ENCODE measurements at places on chromosomes 4 and X. TPM values are rescaled to one million over a fixed set of nuclear protein-coding genes. Genes with fewer than 3 reads are reported as not detected.

GRCh38 chr4:101835121-101835904 lies 44.8 kb downstream of the BANK1 start:
- H3K36me3 ChIP-seq: no peaks in the 10 kb centered on the region
- no peak for DNase-seq
- no peak overlapping the region for H3K27ac ChIP-seq
- no peak overlapping the region for H3K4me3 ChIP-seq
- H3K4me1 ChIP-seq: no peaks in the 10 kb centered on the region

Gene AASDH
- polyA plus RNA-seq: 26.8 TPM

DNA sequence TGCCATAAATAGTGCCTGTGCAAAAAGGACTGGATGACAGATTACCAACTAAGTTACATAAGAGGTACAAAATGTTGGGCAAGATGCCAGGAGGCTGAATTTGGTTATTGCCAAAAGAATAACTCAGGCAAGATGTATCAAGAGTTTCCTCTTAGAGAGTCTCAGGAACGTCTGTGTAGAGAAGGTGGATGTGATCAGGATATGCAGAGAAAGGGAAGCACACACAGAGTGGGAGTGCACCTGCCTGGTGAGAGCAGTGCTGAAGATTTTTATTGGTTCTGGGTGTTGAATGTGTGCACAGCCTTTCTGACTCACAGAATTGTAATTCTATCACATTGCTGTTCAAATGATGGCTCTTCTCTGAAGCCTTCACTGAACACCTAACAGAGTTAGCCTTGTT lies 156.8 kb upstream of the HS3ST1 start:
- no peak for DNase-seq
- no peaks in the 10 kb centered on the region for H3K27me3 ChIP-seq
- no peaks in the 10 kb centered on the region for H3K4me1 ChIP-seq
- H3K4me3 ChIP-seq: no peak overlapping the region
- no peak overlapping the region for H3K27ac ChIP-seq

Gene MND1
- polyA plus RNA-seq: 0.75 TPM

DNA sequence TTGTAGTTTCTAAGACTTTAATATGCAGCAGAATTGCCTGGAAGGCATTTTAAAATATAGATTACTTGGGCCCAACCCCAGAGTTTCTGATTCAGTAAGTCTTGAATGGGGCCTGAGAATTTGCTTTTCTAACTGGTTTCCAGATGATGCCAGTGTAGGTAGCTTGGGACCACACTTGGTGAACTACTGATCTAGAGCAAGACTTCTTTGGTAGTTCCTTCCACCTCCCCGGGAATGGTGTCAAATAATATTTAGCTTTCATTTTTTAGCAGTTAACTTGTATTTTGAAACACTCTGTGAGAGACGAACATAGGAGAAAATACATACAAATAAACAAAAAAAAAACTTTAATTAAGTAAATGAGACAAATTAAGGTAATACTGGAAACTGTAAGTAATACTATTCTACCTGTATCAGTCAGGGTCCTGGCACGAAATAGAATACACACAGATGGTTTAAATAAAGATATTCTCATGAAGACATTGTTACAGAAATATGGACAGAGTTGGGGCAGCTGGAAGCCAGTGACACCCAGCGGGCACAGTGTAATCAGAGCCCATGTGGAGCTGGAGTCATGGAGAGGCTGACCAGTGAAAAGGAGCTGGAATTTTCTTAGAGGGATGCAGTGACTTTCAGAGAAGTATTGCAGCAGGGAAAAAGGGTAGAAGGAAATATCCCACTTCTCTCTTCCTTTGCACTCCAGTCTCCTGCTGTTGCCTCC lies 905.7 kb downstream of the CCSER1 start:
- no peak for DNase-seq
- no peaks in the 10 kb centered on the region for H3K4me1 ChIP-seq
- H3K4me3 ChIP-seq: no peak overlapping the region

Gene MTTP
- not detected for polyA plus RNA-seq

DNA sequence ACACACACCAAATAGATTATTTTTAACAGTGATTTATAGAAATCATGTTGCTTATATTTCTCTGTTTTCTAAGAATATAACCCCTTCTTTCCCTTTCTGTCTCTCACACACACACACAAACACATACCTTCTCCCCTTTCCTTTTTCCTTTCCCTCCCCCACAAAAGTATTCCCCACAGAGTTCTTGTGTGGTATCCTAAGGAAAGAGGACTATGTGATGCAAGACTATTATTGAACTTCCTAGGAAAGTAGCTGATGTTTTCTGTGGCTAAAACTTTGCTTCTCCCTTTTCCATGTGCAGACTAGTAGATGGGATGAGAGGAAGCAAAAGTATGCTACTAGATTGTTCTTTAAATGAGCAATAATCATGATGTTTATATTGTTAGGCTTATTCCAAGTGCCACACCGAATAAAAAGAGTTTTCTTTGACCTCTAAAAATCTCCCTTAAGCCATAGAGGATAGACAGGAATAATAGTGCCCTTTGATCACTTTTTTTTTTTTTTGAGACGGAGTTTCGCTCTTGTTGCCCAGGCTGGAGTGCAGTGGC lies 38.7 kb downstream of the CPEB2 start:
- no peak overlapping the region for H3K27ac ChIP-seq
- no peak for DNase-seq
- H3K27me3 ChIP-seq: no peaks in the 10 kb centered on the region
- no peaks in the 10 kb centered on the region for H3K4me1 ChIP-seq
- H3K4me3 ChIP-seq: no peak overlapping the region
- no peaks in the 10 kb centered on the region for H3K36me3 ChIP-seq

GRCh38 chrX:84044051-84044450 lies 143.9 kb downstream of the RPS6KA6 start:
- DNase-seq: no peak
- no peak overlapping the region for H3K27ac ChIP-seq
- no peaks in the 10 kb centered on the region for H3K36me3 ChIP-seq

Gene BEX2
- polyA plus RNA-seq: 126 TPM

DNA sequence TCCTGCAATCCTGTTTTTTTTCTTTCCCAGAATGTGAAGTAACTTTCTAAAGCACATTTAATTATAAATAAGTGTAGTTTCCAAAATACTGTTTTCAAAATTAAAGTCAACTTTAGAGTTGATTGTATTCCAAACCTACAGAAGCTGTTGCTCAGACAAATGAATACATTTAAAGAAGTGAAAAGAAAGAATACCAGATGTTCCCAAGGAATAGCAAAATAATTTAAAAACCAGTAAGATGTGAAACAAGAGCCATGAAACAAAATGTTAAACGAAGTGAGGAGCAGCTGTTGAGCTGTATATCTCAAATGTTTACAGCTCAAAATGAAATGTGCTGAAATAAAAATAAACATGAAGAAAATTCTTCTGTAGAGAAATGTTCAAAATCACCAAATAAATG lies 627.4 kb upstream of the NDST4 start:
- no peaks in the 10 kb centered on the region for H3K27me3 ChIP-seq
- DNase-seq: no peak
- H3K4me3 ChIP-seq: no peak overlapping the region
- no peak overlapping the region for H3K27ac ChIP-seq
- no peaks in the 10 kb centered on the region for H3K4me1 ChIP-seq
- H3K36me3 ChIP-seq: no peaks in the 10 kb centered on the region

Gene RS1
- polyA plus RNA-seq: not detected

Gene BMPR1B
- polyA plus RNA-seq: 0.07 TPM

- no peaks in the 10 kb centered on the region for H3K36me3 ChIP-seq
- no peak overlapping the region for H3K4me3 ChIP-seq
- H3K27ac ChIP-seq: no peak overlapping the region
- DNase-seq: no peak
- H3K27me3 ChIP-seq: no peaks in the 10 kb centered on the region
Observed at GRCh38 chr4:109211671-109212070, 90.8 kb downstream of the COL25A1 start.

GRCh38 chr4:123744664-123745290 lies 348.2 kb downstream of the SPRY1 start:
- no peaks in the 10 kb centered on the region for H3K4me1 ChIP-seq
- no peak overlapping the region for H3K27ac ChIP-seq
- no peak for DNase-seq
- H3K36me3 ChIP-seq: no peaks in the 10 kb centered on the region
- H3K4me3 ChIP-seq: no peak overlapping the region
- no peaks in the 10 kb centered on the region for H3K27me3 ChIP-seq

Gene NAT8L
- not detected for polyA plus RNA-seq

DNA sequence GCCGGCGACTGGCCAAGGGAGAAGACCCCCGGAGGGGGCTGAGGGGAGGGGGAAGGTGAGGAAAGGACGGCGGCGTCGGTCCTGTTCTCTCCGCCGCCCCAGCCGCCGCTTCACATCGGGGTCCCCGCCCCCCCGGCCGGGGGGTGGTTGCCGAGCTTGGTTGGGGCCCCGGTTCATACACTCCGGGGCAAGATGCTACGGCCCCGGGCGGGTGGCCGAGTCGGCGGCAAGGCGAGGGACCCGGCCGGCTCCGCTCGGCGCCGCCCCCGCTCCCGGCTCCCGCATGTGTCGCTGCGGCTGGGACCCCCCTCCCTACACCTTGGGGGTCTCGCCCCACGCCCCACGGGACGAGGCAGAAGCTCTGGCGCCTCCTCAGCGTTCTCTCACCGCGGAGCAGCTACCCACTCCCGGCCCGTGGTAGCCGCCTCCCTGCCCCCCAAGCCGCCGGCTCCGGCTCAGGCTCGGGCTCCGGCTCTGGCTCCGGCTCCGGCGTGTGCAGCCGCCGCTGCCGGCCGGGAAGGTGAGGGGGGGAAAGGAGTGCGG lies 461 bp downstream of the FBXW7 start:
- no peaks in the 10 kb centered on the region for H3K27me3 ChIP-seq
- DNase-seq: peak; percentile 41
- no peaks in the 10 kb centered on the region for H3K36me3 ChIP-seq

GRCh38 chr4:6324999-6325787 lies 55.5 kb downstream of the WFS1 start:
- peaks cover 3% of the 10 kb centered on the region for H3K27me3 ChIP-seq
- H3K4me3 ChIP-seq: no peak overlapping the region
- no peaks in the 10 kb centered on the region for H3K4me1 ChIP-seq
- DNase-seq: no peak
- no peak overlapping the region for H3K27ac ChIP-seq
- no peaks in the 10 kb centered on the region for H3K36me3 ChIP-seq

GRCh38 chr4:152594057-152594456 lies 58.2 kb upstream of the FBXW7 start:
- H3K27me3 ChIP-seq: peaks cover 1% of the 10 kb centered on the region
- no peak for DNase-seq
- H3K27ac ChIP-seq: no peak overlapping the region
- H3K4me3 ChIP-seq: no peak overlapping the region
- no peaks in the 10 kb centered on the region for H3K36me3 ChIP-seq

- no peaks in the 10 kb centered on the region for H3K27me3 ChIP-seq
- H3K4me1 ChIP-seq: no peaks in the 10 kb centered on the region
- H3K27ac ChIP-seq: no peak overlapping the region
- H3K36me3 ChIP-seq: no peaks in the 10 kb centered on the region
Observed at GRCh38 chrX:10393899-10394298, 226.5 kb downstream of the MID1 start.

Gene FAM241A
- 2.0 TPM for polyA plus RNA-seq

Gene HPSE
- 3.8 TPM for polyA plus RNA-seq

- H3K4me1 ChIP-seq: no peaks in the 10 kb centered on the region
- H3K27me3 ChIP-seq: no peaks in the 10 kb centered on the region
- H3K27ac ChIP-seq: no peak overlapping the region
- no peaks in the 10 kb centered on the region for H3K36me3 ChIP-seq
- no peak for DNase-seq
- H3K4me3 ChIP-seq: no peak overlapping the region
Observed at GRCh38 chrX:38891641-38892413, 90.6 kb downstream of the MID1IP1 start.

Gene GPRIN3
- polyA plus RNA-seq: 7.3 TPM

GRCh38 chr4:73729534-73730165 lies 10.7 kb upstream of the CXCL8 start:
- no peak overlapping the region for H3K27ac ChIP-seq
- no peaks in the 10 kb centered on the region for H3K27me3 ChIP-seq
- H3K4me1 ChIP-seq: no peaks in the 10 kb centered on the region
- H3K4me3 ChIP-seq: no peak overlapping the region

Gene RENBP
- polyA plus RNA-seq: 1.3 TPM

DNA sequence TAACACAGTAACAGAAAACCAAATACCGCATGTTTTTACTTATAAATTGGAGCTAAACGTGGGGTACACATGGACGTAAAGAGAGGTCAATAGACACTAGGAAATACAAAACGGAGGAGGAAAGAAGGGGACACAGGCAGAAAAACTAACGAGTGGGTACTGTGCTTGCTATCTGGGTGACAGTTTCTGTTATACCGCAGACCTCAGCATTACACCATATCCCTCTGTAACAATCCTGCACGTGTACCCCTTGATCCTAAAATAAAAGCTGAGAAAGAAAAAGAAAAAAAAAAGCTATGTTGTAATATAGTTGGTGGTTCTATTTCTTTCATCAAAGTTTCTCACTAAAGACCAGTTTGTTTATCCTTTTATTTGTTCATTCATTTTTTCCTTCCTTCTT lies 47.9 kb upstream of the UNC5C start:
- no peaks in the 10 kb centered on the region for H3K27me3 ChIP-seq
- no peaks in the 10 kb centered on the region for H3K36me3 ChIP-seq
- no peak overlapping the region for H3K27ac ChIP-seq
- no peak overlapping the region for H3K4me3 ChIP-seq

Gene KIT
- 0.11 TPM for polyA plus RNA-seq

- DNase-seq: no peak
- H3K27me3 ChIP-seq: no peaks in the 10 kb centered on the region
- H3K36me3 ChIP-seq: no peaks in the 10 kb centered on the region
Observed at GRCh38 chrX:100682939-100683338, 38.9 kb downstream of the SRPX2 start.

- no peak for DNase-seq
- no peaks in the 10 kb centered on the region for H3K36me3 ChIP-seq
- H3K4me3 ChIP-seq: no peak overlapping the region
- H3K4me1 ChIP-seq: no peaks in the 10 kb centered on the region
- no peak overlapping the region for H3K27ac ChIP-seq
Observed at GRCh38 chrX:117680286-117680685, 436.3 kb downstream of the KLHL13 start.

DNA sequence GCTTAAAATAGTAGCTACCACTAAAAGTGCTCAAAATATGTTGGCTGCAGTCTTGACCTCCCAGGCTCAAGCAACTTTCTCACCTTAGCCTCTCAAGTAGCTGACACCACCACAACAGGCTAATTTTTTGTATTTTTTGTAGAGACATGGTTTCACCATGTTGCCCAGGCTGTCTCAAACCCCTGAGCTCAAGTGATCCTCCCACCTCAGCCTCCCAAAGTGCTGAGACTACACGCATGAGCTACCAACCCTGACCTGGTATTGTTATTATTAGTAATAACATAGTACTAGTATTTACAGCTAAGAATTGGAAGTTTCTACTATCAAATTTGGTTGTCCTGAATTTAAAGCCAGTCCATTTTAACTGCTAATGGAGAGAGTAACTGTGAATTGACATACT lies 18.0 kb downstream of the STAP1 start:
- DNase-seq: no peak
- H3K27me3 ChIP-seq: no peaks in the 10 kb centered on the region
- H3K27ac ChIP-seq: peak overlapping the region; percentile 70
- peaks cover 4% of the 10 kb centered on the region for H3K4me1 ChIP-seq
- no peak overlapping the region for H3K4me3 ChIP-seq
- no peaks in the 10 kb centered on the region for H3K36me3 ChIP-seq

Gene DNAAF6
- polyA plus RNA-seq: not detected

Gene CLDN22
- polyA plus RNA-seq: not detected

- no peak for DNase-seq
- no peak overlapping the region for H3K4me3 ChIP-seq
- H3K27ac ChIP-seq: no peak overlapping the region
- H3K27me3 ChIP-seq: no peaks in the 10 kb centered on the region
- no peaks in the 10 kb centered on the region for H3K36me3 ChIP-seq
- H3K4me1 ChIP-seq: no peaks in the 10 kb centered on the region
Observed at GRCh38 chrX:32533848-32534247, 677.5 kb downstream of the DMD start.

Gene SHOX
- not detected for polyA plus RNA-seq

Gene CT45A3
- polyA plus RNA-seq: not detected

Gene TBC1D8B
- 0.39 TPM for polyA plus RNA-seq

All from naive thymus-derived CD4-positive, alpha-beta T cell (primary cell).